NK-92 treated with Interleukin-12 subunit alpha and Interleukin-12 subunit beta, amount 100 ng/mL, for 24 hours (cell line): ENCODE measurements at places on chromosomes 6 and 20.

GRCh38 chr6:75418233-75418632 is 75.4 kb downstream of the FILIP1 start:
- no peak for DNase-seq

GRCh38 chr6:95599706-95600105 is 22.4 kb downstream of the MANEA start:
- no peak for DNase-seq

DNA sequence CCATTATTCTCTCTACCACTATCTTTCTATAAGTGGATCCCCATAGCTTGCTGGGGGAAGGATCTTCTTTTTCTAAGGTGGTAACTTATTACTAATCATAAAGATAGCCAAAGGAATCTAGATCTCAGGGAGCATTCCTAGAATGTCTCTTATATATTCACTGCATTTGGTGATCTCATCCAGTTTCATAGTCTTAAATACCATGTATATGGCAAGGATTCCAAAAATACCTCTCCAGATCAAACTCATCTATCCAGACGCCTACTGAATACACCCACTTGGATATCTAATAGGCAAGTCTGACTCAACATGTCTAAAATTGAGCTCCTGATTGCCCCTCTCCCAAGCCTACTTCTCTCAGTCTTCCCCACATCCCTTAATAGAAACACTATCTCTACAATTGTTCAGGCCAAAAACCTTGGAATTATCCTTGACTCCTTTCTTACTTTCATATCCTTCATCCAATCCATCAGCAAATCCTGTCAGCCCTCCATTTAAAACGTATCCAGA is 264.4 kb downstream of the HACE1 start:
- DNase-seq = no peak

DNA sequence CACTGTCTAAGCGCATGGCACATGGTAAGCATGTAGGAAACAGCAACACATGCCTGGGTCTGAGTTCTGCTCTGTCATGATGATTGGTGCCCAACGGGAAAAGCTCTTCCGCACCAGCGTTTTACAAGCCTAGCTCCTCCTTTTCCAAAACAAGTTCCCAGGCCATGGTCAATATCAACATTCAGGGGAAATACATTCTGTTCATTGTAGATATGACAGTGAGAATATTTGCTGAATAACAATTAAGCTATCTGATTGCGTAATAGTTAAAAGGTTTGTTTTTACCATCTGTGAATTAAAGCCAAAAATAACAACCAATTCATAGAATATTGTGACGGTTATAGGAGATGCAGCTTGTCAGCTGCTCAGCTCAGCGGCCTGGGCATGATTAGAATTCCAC is 404.3 kb upstream of the SLC35B3 start:
- no peak for DNase-seq

- DNase-seq = no peak
These were observed 90.5 kb upstream of the EPB41L1 start for GRCh38 chr20:36063916-36064657.

DNA sequence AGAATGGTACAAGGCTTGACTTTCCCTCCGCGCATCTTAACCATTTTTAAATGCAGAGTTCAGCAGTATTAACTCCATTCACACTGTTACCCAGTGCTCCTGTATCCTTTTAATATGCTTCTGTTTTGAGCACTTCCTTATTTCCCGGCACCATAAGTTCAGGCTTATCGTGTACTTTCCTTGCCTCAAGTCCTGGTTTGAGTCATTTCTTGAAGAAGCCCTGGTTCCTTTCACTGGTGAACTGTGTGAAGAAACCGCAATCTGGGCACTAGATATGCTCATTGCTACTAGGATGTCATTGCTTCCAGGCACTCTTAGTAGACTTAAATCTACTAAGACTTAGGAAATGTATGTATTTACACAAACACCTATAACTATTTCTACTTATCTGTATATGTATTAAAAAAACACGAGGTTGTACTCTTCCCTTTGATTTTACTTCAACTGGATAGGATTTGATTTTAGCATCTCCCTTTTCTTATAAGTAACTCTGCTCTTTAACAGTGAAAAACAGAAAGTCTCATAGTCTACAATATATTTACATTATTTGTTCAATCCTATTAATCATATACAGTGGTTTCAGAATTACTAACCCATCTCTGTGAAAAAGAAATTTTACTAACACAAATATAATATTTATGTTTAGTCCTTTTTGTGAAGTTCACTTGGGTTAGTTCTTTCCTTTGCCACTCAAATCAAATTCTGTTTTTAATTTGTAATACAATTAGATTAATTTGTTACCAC is 135.5 kb downstream of the CDKAL1 start:
- DNase-seq = no peak

DNA sequence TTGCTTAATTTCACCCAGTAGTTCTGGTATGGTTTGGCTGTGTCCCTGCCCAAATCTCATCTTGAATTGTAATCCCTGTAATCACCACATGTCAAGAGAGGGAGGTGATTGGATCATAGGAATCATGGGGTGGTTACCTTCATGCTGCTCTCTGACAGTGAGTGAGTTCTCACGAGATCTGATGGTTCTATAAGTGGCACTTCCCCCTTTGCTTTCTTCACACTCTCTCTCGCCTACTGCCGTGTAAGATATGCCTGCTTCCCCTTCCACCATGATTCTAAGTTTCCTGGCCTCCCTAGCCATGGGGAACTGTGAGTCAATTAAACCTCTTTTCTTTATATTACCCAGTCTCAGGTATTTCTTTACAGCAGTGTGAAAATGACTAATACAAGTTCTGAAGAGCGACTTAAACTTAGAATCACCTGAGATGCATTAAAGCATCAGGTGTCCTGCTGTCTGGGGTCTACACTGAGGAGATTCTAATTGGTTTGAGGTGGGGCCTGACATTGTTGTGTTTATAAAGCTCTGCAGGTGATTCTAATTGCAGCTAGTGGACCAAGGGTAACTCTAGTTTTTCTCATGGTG is 82.1 kb upstream of the DTNBP1 start:
- DNase-seq = no peak

GRCh38 chr6:16591396-16592222 is 169.7 kb downstream of the ATXN1 start:
- DNase-seq = no peak

DNA sequence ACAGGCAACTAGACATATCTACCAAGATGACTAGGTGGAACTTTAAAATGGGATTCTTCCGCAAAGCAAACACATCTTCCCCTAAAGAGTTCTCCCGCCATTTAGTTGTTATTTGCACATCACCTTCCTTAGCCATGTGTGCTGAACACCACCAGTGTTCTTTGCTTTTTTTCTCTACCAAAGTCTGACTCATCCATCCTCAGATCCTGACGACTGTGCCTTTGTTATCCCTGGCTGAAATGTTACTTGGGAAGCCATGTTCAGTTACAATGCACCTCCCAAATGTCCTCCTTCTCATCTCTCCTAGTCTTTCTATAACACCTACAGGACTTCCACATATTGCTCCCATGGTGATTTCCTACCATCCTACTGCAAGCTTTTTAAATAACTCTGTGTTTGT is 593.5 kb upstream of the ARID1B start:
- DNase-seq = no peak

DNA sequence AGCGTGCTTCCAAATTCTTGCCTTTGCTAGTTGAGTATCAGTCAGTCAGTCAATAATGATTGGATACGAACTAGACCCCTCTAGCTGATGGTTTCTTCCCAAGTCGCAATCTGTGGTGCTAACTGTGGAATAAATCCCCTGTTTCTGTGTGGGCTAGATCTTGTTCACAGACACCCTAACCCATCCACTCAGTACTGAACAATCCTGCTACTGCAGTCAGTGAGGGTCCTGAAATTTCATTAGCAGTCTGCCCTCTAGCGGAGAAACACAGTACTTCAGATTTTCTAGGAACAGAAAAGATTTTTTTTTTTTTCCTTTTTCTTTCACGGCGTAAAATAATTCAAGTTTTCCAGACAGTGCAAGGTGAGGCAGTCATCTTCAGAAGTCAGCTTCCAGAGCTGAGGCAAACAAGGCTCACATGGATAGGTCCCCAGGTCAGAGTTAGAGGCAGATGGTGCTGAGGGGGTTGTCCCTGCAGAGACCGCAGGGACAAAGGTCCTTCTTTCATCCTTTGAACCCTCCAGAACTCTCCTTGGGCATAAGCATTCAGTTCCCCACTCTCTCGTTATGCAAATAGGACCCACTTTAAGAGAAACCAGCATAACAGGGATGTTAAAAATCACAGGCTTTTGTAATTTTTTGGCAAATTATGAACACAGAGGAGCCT is 119.6 kb downstream of the SCML4 start:
- DNase-seq = no peak

DNA sequence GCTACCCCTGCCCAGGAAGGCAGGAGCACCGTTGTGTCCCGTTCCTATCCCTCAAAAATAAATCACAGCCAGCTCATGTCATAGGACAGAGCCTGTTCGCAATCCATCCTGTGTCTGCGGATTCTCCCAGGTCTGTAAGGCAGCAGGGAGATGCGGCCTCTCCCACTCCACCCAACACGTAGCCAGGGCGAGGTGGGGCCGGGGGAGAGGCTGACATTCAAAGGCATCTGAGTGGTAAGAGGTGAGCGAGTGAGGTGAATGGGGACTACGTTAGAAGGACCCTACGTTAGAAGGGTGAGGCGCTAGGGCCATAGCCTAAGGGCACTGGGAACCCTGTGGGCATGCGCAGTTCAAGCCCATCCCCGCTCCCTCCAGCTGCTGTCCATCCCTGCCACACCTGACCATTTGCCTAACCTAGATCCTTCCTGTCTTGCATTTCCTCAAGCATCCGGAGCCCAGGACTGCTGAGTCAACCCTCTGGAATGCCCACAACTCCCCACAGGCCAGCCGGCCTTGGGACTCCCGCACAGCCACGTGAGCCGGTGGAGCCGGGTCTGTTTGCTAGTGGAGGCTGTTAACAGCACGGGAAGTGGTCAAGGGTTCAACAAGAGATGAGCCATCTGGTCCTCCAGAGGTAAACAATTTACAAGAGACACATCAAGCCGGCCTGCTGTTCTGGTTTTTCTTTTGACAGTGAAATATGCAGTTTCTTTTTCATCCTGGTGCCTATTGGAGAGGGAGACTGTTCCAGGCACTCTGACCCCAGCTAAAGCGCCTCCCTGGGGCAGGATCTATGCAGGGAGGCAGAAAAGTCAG is 45.9 kb downstream of the RIPOR3 start:
- DNase-seq = no peak

- peak; percentile 56 for DNase-seq
These were observed 89.1 kb downstream of the NCR2 start for GRCh38 chr6:41424370-41425058.

DNA sequence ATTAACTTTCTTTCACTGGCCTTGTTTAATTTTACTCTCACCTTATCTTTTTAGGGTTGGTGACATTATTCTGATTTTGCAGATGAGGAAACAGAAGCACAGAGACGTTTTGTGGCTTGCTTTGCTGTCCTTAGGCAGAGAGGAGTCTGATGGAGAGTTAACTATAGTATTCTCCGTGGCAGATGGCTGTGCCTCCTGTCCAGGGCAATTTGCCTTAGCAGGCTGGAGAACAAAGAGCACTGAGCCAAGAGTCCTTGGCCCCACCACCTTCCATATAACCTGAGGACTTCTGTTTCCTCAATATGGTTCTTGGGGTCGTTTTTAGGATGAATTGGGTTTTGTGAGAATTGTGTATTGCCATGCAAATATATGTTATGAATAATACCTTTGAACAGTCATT is 71.4 kb upstream of the BACH2 start:
- no peak for DNase-seq

GRCh38 chr20:52494244-52494643 is 302.7 kb upstream of the ZFP64 start:
- no peak for DNase-seq

- DNase-seq = no peak
These were observed 32.1 kb downstream of the ADRM1 start for GRCh38 chr20:62334881-62335280.

- DNase-seq = no peak
These were observed 5.1 kb upstream of the SIRPD start for GRCh38 chr20:1562622-1563021.

GRCh38 chr6:14081126-14081525 is 36.4 kb upstream of the CD83 start:
- DNase-seq = no peak

DNA sequence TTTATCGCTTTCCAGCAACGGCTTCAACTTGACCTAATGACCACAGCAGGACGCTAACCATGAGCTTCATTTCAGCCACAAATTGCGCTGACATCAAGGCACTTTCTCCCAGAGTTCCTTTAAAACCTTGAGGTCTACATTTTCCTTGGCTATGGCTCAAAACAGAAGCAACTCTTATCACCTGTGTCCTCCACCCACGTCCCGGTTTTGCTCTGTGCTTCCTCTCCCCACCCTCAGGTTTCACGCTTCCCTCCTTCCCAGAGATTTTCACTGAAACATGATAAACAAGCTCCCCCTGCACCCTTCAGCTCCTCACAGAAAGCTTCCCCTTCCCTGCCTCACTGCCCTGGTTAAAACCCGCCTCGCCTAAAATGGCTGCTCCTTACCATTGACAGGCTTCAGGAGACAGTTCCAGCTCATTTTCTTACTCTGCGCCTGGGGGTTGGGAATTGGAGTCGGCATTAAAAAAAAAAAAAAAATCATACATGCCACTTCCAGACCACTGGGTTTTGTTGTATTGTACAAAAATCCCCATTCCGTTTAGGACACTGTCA is 229.5 kb downstream of the UBE3D start:
- DNase-seq = no peak

DNA sequence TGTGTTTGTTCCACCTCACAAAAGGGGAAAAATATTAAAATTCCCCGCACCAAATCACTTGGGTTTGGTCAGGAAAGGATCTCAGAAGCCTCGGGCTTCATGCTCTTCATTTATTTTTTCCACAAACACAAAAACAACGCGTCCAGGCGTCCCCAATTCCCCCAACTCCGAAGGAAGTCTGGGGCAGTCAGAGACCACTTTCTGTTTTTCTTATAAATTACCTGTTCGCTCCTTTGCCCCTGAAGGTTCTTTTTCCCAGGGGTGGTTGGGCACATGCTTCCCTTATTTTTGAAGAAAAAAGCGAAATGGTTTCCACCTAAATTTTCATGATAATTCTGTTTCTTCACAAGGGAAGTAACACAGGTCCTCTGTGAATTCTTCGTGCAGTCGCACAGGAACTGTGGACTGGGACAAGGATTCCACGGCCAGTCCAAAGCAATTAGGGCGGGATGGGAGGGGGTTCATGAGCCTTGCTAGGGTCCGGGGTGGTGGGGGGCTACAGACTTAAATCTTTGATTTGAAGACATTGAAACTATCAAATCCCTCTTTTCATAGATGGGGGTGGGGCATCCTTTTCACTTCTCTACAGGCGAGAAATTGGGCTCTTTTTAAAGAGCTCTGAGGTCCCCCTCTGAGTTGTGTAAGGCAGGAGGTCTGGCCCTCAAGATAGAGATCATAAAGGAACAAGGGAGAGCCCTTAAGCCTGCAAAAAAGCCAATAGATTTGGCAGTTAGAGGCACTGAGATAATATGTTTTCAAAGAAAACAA is 30.5 kb upstream of the HFE start:
- DNase-seq = peak; percentile 17

DNA sequence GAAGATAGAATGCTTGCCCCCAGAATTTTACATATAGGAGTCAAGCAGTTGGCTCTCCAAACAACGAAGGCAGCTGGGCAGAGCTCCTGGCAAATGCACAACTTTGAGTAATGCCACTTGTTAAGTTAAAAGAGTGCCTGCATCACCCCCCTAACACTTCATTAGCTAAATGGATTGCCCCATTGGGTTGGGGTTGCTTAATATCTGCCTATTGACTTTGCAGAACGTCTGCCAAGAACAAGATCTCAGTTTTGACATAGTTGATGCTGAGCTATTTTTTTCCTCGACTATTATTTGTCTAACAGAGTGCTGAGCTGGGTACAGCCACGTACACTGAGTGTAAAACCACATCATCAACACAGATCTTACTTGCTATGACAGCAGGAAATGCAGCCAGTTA is 12.1 kb downstream of the ANKRD60 start:
- no peak for DNase-seq

- DNase-seq = no peak
These were observed 170.3 kb upstream of the PDE10A start for GRCh38 chr6:165833355-165833754.
